ENCODE measurements at places on chromosomes 6 and 20.

DNA sequence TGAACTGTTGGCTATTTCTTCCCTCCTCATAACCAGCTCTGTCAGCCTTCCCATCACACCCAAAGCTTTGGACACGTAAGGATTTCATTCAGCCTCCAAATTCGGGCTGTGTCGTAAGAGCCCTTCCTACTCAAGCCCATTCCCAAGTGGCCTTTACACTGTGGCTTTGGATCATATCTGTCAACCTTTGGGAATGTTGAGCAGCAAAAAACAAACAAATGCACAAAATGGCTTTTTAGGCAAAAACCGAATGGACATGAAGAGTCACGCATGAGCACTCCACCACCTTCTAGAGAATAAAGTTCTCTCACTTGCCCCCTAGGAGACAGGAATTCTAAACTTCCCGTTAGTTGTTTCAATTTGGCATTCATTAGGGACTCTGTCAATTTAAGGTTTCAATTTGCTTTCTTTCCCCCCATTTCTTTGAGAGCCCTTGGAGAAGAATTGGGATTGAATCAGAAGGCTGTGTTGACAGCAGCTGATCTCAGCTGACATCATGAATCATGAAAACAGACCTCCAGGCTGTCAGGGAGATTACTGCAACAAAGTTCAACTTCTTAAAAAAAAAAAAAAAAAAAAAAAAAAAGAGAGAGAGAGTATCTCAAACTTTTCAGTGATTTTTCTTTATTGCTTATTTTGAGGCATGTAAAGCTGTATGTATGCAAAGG, 110.3 kb downstream of the BCAS1 start:
- DNase-seq, result no peak

DNA sequence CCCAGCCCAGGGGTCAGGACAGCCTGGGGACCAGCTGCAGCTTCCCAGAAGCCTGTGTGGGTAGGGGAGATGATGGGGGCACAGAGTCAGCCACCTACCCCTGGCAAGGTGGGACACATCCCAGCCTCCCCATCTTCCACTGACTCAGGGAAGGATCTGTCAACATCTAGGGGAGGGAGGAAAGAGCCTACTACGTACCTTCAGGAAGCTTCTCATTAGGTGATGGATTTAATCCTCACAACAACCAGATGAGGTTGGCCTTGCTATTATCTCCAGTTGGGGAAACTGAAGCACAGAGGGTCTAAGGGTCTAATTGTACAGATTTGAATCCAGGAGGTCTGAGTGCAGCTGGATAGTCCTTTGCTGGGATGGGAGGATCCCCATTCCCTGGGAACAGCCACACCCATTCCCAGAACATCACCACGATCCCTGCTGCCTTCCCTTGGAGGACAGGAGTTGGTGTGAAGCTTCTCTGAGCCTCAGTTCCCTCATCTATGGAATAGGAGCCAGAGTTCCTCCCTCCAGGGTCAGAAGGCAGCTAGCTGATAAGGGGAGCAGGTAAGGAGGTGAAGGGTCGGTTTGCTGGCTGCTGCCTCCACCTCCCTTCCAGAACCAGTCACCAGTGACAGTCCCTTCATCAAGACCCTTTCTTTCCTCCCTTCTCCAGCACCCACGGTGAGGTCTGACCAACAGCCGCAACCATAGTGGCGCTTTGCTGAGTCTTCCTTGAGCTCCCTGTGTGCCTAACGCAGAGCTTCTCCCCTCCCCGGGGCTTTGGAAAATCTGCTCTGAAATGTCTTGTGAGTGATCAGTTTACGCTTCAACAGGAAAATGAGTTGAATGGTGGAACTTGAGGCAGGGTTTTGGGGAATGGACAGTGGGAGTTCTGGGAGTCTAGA, 56.8 kb downstream of the CEBPB start:
- DNase-seq, result no peak

- no peak for DNase-seq
Measured at GRCh38 chr20:46558511-46558959, 8.1 kb upstream of the OCSTAMP start.

GRCh38 chr6:122438975-122439374, 32.6 kb downstream of the SERINC1 start:
- no peak for DNase-seq

DNA sequence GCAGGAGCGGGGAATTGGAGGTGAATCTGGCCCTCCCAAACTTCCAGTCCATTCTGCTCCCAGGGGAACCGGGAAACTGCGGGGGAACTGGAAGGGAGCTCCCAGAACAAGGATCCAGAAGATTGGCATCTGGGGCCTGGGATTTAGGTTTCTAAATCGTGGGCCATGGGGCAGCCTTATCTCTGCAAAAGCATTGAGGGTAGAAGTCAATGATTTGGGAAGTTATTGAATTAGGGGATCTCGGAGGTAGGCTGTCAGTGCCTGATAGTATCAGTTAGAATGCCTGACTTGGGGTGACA, 45.1 kb downstream of the HNF4A start:
- DNase-seq, result no peak

DNA sequence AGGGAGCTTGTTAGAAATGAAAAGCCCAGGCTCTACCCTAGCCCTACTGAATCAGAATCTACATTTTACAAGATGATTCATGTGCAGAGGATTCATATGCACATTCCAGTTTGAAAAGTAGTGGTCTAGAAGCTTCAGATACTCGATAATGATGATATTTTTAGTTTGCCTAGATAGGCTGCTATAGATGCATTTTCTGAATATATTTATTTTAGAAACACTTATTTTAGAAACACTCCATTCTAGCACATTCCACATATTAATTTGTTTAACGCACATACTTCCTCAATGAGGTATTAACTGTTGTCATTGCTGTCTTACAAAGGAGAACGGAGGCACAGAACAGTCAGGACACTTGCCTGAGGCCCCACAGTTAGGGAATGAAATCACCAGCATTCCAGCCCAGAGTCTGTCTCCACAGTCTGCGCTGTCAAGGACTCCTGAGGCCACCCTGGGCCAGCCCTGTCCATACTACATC, 64.4 kb downstream of the SNAP25 start:
- DNase-seq, result no peak

- DNase-seq, result no peak
Measured at GRCh38 chr6:125302840-125303511, 1.2 kb upstream of the HDDC2 start.

DNA sequence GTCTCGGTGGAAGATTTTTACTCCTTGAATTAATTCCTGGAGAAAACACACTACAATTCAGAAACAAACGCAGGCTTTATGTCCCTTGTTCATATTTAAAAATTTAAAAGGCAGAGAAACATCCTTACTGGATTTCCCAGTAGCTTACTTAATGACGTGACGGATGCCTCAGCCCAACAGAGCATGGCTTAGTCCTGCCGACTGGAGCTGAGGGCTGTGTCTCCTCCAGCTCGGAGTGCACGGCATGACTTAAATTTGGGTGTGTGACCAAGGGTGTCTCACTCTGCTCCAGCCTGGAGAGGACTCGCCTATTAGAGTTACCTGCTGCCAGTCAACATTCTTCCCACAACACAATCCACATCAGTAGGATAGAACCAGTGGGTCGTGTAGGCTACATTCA, 107.1 kb downstream of the PSMB1 start:
- no peak for DNase-seq

GRCh38 chr6:34511214-34511914, 44.8 kb downstream of the SPDEF start:
- DNase-seq, result no peak

DNA sequence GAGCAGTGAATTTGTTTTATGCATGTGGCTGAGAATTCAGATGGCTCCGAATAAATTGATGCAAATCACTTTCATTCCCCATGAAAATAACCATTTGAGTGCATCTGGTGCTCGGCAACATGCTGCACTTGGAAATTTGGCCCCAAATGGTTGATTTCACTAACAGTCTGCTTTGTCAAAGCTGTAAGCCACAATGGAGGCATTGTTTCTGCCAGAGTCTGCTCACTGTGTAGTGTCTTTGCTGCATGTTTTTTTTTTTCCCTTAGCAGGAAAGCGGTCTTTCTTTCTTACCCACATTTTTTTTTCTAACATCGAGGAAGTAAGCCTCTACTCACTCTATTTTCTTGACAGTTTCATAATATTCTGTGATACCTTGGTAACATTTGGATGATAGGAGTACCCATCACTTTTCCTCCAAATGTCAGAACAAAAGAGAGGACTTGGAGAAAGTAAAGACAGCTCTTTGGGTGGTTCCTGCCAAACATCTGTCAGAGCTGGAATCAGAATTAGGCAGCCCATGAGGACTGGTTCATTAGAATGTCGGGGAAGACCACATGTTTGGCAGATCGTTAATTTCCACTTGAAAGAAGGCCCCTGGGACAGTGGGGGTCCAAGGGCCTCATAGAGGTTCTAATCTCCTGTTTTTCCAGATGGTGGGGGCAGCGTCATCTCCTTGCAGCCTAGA, 149.5 kb downstream of the DOK5 start:
- DNase-seq, result no peak

GRCh38 chr6:33212857-33213165, 4.5 kb downstream of the RING1 start:
- no peak for DNase-seq

DNA sequence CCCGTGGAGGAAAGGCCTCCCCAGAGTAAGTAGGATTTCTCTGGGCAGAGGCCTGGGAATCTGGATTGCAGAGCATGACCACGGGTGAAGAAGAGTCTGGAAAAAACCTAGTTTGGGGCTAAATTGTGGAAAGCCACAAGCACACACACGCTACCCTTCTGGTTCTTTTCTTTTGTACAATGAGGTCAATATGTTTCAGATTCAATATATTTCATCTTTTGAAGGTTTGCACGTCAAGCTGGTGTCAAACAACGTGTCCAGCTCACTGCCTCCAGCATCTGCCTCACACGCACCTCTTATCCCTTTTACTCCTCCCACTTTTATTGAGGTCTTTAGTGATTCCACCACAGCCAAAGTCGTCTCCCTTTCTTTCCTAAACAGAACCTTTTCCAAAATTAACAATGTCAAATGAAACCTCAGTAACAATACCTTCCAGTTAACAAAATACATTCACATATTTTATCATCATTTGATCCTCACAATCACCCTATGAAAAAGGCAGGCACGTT, 773 bp upstream of the EPB41L2 start:
- DNase-seq, result no peak

GRCh38 chr20:44083220-44083933, 103.6 kb downstream of the JPH2 start:
- no peak for DNase-seq

GRCh38 chr20:35151736-35152135, 4.6 kb upstream of the EDEM2 start:
- DNase-seq, result no peak

DNA sequence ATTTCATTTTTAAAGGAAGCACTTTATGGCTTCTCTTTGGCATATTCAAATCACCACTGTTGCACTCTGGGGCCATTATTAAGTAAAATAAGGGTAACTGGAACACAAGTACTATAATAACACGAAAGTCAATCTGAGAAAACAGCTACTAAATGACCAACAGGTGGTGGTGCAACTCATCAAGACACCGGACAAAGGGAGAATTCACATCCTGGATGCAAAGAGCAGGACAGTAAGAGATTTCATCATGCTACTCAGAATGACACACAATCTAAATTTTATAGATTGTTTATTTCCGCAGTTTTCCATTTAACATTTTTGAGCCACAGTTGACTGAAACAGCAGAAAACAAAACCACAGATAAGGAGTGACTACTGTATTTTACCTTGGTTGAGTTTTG, 27.6 kb upstream of the LY86 start:
- DNase-seq, result no peak

DNA sequence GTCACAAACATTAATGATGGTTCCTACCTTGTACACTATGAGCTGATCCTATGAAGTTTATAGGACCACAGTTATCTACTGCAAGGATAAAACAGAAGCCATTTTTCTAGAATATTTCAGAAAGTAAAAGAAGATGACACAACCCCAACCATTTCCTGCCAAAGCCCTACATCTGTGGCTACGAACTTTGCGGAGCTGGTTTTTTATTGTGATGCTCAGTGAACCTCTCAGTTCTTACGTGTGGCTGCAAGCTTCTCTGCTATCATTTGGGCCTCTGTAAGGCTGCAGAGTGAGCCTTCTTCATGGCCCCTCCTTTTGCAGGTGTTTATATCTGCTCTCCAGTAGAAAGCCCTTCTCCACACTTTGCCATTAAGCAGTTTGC, 17.8 kb upstream of the TAGAP start:
- DNase-seq, result no peak

DNA sequence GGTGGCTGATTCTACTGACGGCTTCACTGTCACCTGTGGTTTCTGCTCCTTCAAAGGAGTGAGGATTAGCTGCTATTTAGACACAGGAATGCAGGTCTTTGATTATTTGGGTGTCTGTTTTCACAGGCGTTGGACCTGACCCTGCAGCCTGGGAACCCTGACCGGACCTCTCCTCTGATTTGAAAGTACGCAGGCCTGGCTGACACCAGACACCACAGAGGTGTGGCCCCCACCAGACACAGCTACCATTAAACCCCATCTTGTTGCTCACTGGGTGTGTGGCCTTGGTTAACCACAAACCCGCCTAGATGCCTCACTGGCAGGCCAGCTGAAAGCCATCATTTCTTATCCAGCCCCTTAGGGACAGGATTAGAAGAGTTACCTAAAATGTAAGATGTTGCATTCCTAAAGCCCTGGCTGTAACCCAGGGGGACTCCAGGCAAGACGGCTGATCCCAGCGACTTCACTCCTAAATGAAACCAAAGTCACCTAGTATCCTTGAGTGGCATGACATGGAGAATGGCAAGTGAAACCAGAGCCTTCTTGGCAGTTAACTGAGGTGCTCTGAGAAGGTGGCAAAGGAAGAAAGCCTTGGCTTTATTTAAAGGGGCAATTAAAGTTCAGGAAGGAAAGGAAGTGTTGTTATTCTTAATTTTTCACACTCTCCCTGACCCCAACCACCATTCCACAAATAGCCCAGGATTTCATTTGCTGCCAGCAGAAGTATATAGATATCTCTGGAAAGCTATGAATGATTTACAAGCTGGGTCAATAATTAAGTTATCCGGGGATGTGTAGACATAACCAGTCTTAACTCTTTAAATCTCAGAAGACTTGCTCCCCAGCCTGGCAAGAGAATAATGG, 169.9 kb downstream of the QRSL1 start:
- DNase-seq, result no peak

DNA sequence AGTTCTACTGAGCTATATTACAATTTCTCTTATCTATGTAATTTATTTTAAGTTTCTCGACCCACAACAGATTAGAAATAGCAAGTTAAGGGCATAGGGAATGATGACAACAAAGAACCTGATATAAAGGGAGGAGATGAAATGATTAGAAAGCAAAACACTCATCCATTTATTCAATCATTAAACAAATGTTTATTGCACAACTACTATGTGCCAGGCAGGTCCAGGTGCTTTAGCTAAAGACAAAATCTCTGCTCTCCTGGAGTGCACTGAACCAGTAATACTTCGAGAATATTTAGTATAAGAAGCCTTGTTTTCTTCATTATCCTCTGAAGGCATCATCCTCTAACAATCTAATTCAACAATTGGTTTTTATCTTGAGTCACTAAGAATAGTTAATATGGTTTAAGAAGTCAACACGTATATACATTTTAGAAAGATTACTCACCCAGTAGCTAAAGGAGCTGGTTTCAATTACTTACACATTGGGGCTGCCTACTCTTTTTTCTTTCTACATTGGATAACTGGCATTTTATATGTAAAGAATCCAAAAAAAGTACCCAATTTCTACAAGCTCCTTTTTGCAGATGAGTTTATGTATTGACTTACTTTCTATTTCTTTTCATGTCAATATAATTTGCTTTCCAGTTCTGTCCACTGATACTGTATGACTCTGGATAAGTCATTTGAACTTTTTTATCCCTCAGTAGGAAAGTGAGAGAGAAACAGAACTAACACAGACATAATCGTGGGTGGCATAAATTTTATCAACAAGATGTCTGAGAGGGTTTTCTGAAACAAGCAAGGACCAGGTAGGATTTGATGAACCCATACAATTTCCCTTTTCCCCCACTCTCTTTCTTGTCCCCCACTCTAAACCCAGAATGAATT, 312.6 kb downstream of the CLIC5 start:
- no peak for DNase-seq
